HCT116 (cell line): ENCODE measurements at places on chromosomes 6 and 20.

DNA sequence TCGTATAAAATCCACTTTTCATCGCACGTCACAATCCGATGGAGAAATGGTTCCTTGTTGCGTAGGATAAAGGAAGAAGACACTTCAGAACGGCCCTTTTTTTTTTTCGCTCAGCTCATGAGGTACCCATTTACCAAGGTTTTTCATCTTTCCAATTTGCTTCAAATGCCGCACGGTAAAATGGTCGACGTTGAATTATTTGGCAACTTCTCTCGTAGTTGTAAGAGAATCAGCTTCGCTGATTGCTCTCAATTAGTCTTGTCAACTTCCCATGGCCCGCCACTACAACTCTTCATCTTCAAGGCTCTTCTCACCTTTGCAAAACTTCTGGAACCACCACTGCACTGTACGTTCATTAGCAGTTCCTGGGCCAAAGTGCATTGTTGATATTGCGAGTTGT is 28.8 kb downstream of the POM121L2 start:
- DNase-seq = no peak

GRCh38 chr6:136992113-136992512 is 52.7 kb downstream of the IL20RA start:
- no peak for DNase-seq

DNA sequence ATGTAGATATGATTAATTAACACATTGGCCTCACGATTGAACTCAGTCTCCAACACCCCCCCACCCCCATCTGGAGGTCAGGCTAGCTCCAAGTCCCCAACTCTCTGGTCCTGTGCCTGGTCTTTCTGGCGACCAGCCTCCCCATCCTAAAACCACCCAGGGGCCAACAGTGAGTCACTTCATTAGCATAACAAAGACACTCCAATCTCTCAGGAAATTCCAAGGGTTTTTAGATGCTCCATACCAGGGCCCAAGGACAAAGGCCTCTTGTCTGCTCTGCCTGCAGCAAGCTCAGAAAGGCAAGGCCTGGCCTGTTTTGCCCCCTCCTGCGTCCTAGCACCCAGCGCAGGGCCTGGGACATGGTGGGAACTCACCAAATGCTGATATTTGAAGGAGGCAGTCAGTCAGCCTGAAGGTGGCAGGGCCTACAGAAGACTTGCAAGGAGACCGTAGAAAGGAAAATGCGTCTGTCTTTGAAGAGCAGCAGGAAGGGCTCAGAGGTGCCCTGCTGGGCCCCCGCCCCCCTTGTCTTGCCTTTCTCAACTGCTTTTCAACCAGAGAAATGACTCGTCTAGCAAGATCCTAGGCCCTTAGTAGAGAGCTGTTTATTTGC is 184.7 kb downstream of the CDH4 start:
- no peak for DNase-seq

- DNase-seq = no peak
Measured at GRCh38 chr6:80145509-80145908, 39.0 kb downstream of the BCKDHB start.

DNA sequence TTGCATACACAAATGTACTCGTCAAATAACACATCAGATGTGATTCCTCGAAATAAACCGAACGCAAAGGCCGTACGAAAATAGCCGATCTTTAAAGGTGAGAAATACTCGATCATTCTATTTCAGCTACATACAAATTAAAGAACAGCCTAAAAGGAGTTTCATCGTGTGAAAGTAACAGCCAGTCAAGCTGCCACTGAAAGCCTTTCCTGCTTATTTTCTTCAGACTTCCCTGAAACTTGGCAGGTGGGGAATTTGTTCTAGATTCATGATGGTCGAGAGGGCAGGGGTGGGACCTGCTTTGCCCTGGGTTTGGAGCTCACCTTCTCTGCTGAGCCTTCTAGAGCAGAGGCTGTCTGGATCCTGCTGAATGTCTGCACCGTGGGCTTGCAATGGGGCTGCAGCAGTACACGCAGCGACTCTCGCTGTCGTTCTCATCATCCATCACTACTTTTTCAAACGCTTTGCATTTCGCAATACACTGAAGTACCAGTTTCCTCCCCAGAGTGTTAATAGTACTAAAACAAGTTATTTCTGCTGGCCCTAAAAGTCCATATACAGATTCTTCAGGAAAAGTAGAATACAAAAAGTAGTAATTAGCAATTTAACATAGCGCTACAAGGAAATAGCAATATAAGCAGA is 16.2 kb downstream of the FOXC1 start:
- no peak for DNase-seq

DNA sequence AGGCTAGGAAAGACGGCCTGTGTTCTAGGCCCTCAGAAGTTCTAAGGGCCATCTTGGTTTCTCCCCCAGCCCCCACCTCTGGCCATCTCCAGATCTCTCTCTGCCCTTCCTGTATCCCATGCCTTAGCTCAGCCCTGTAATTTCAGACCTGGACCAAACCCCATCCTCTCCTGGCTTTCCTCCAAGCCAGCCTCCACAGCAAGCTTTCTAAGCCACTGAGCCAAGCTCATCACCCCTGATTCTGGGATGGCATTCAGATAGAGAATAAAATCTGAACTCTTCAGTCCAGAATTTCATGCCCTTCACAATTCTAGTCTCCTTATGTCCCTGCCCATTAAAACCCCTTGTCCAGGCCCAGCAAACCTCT is 18.9 kb upstream of the CCM2L start:
- no peak for DNase-seq

GRCh38 chr6:43931201-43931600 is 161.2 kb downstream of the VEGFA start:
- no peak for DNase-seq

DNA sequence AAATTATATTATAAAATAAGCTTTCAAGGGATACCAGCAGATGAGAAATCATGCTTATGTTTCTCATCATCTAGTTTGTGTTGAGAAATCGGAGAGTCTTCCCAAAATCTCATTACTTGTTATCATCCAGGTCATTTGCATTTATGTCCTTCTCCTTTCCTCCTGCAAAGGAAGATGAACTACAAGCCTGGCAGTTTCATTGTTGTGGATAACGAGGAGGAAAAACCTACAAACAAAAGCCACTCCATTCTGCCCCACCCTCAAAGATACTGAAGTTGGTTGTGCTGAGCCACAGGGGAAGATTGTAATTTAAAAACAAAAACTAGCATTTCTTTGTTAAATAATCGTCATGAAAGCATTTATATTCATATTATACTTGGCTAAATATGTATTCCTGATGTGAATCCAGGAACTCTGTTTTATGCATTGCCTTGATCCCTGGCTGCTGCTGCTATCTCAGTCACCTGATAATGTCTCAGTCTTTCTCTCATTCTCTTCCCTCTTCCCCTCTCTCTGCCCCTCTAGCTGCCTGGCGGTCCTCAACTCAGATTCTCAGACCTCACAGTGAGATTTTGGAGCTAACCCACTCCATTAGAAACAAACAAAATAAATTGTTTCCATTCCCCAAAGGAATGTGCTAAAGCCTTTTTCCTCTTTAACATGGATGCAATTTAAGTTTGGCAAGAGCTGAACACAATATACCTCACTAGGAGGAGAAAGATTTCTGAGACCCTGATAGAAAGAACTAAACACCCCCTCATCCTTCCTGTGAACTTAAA is 185.3 kb downstream of the ADAT2 start:
- no peak for DNase-seq

GRCh38 chr20:33251496-33251895 is 15.7 kb downstream of the BPIFA1 start:
- DNase-seq = no peak
